ENCODE measurements at places on chromosomes 3 and 15.

DNA sequence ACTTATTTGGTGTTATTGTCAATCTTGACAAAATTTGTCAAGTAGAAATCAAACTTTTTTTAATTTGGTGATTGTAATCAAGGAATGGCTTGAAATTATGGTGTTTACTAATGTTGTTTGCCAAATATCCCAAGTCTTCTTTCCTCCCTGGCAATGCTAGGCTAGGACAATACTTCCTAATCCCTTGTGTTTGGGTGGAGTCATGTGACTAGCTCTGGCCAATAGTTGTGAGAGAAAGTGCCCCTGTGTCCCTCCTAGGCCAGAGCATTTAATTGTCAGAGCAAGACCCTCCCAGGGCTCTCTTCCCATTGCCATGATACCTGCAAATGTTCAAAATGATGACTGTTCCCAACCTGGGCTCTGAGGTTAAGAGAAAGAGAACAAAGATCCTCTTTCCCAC, 132.7 kb downstream of the ANXA2 start:
- no peak for DNase-seq

DNA sequence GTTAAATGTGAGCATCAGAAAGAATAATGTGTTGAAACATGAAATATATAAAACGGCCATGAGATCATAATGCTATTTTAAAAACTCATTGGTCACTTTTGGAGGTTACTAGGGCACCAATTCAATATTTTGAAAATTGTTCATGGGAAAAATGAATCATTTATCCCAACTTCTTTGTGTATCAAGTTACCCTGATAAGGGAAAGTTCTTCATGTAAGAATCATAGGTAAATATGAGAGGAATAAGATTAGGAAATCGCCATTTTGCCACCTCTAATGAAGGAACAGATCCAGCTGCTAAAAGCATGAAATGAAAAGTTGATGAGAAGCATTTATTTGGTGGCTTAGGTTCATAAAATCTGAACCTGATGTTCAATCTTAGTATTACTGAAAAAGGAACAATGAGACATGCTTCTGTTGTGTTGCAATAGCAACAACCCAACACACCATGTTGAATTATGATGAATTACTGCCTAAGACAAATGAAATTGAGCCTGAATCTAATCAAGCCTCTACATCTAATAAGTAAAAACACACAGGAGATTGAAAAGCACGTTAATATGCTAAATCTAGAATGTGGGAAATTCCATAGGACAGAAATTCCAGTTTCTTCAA, 32.5 kb downstream of the ABHD5 start:
- DNase-seq = no peak

DNA sequence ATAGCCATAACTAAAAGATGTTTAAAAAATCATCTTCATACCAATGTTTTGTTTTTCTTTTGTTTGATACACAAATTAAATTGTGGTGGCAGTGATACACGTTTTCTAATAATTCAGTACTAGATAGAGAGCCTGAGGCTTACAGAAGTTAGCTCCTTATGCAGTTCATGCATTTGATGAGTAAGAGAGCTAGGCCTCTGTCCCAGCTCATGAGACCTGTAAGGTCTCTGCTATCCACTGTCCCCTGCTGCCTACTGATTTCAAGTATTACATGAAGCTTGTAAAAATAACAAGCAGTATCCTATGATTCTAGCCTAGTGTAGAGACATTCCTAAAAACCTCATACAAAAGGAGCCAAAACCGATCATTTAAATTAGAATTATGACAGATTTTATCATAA, 144.5 kb downstream of the MBNL1 start:
- no peak for DNase-seq

DNA sequence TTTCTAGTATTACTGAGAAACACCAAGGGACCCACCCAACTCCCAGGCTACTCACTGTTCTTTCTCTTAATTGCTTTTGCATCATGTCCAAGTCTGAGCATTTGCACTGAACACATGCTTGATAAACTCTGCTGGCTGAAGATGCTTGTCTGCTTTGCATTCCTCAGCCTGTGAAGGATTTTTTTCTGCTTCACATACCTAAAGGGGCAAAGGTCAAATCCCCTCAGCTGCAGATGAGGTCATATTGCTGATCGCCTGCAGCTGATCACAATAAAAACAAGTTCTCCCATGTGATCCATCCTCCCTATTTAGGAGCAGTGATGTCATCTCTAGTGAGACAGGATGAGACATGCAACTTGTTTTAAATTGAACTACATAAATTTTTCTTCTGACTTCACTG, 84.6 kb upstream of the DCBLD2 start:
- no peak for DNase-seq

DNA sequence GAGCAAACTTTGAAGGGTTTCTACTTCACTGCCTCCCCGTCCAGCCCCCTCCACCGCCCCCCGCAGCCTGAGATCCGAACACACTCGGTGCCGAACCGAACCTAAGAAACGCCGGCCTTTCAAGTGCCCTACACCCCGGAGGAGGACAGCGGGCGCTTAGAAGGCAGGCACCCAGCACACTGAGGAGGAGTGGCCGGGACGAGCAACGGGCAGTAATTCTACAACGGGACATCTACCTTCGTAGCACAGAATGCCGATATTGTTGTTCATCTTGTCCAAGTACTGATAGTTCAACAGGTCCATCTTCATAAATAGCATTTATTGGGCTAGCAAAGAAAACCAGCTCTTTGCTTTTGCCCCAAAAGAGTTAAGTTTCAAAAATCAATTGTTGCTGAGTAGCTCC, 513 bp downstream of the VGLL4 start:
- DNase-seq = peak; percentile 43

DNA sequence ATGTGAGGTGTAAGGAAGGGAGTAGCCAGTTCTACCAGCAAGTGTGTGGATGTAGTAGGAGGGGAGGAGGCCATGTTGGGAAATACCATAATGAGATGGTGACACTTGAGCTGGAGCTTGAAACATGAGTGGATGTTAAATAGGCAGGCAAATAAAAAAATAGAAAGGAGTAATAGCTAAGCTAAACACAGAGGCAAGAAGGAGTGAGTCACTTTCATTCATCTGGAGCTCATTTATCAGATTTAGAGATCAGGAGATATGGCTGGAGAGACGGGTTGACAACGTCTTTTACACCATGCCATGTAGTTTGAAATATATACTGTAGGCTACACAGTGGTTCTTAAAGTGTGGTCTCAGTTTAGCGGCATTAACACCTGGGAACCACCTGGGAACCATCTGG, 390.5 kb downstream of the DIPK2A start:
- DNase-seq = no peak

DNA sequence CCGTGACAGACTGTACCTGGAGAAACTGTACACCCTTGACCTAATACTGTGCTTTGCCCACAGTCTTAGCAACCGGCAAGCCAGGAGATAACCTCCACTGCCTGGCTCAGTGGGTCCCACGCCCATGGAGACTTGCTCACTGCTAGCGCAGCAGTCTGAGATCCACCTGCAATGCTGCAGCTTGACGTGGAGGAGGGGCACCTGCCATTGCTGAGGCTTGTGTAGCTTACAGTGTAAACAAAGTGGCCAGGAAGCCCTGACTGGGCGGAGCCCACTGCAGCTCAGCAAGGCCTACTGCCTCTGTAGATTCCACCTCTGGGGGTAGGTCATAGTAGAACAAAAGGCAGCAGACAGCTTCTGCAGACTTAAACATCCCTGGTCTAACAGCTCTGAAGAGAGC, 189.3 kb downstream of the EDEM1 start:
- no peak for DNase-seq

- no peak for DNase-seq
These were observed 189.3 kb upstream of the VEPH1 start for GRCh38 chr3:157692468-157692867.

GRCh38 chr15:63672369-63672768, 75.2 kb downstream of the FBXL22 start:
- DNase-seq = peak; percentile 14
